ENCODE measurements at places on chromosomes 5 and 9. TPM values are rescaled to one million over a fixed set of nuclear protein-coding genes. Genes with fewer than 3 reads are reported as not detected.

Gene SLU7
- total RNA-seq, result 46.4 TPM

Gene CCDC192
- not detected for total RNA-seq

Gene NTRK2
- total RNA-seq, result 0.45 TPM

Gene ADAMTSL1
- total RNA-seq, result not detected

Gene PPP3R2
- total RNA-seq, result not detected

Gene NUP214
- 45.5 TPM for total RNA-seq

Gene ADAMTSL2
- total RNA-seq, result 0.07 TPM

Gene HSDL2
- total RNA-seq, result 26.3 TPM

Gene ANKRD20A1
- 1.5 TPM for total RNA-seq

Gene TAS2R1
- total RNA-seq, result not detected

Gene MRPL36
- total RNA-seq, result 60.8 TPM

Gene C9orf153
- total RNA-seq, result 0.26 TPM

Gene GIN1
- total RNA-seq, result 10.7 TPM

Gene BTNL8
- not detected for total RNA-seq

Gene PCDHGA4
- total RNA-seq, result 0.07 TPM

Gene FXN
- total RNA-seq, result 15.2 TPM

Gene OR1J4
- not detected for total RNA-seq

Gene PPP2R2B
- total RNA-seq, result 1.1 TPM

Gene TTC16
- 0.61 TPM for total RNA-seq

Gene PCA3
- not detected for total RNA-seq

Gene PCDHGA8
- not detected for total RNA-seq

Gene SURF4
- 358 TPM for total RNA-seq

Gene C5orf63
- total RNA-seq, result 9.4 TPM

Gene FOXI1
- total RNA-seq, result not detected

Gene ZFP2
- 0.40 TPM for total RNA-seq

Gene CCNO
- not detected for total RNA-seq

Gene ZNF346
- 12.7 TPM for total RNA-seq

Gene HTR1A
- total RNA-seq, result not detected

Data from activated CD4-positive, alpha-beta memory T cell treated with anti-CD3 and anti-CD28 coated beads for 36 hours (primary cell).